ENCODE measurements at places on chromosomes 11 and 22. TPM values are rescaled to one million over a fixed set of nuclear protein-coding genes. Genes with fewer than 3 reads are reported as not detected.

DNA sequence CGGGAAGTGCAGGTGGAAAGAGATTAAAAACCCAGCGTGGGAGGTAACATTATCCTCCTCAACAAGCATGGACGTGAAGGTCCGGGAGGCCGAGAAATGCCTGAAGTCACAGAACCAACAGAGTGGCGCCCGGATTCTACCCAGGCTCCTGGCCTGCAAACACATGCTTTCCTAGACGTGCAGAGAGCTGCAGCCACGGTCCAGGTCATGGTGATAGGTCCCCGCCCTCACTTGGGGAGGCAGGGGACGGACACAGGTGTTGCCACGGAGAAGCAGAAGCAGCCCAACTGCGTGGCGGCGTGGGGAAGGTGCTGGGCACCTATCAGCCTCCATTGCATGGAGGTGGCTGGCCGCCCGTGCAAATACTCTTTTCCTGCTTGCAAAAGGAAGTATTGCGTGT lies 148.8 kb downstream of the MPPED1 start:
- peaks cover 2% of the 10 kb centered on the region for H3K27me3 ChIP-seq
- no peak overlapping the region for H3K27ac ChIP-seq
- no peaks in the 10 kb centered on the region for H3K36me3 ChIP-seq
- no peak for DNase-seq

MS4A4E gene
- 1.9 TPM for polyA plus RNA-seq

- peaks cover 4% of the 10 kb centered on the region for H3K4me1 ChIP-seq
- H3K27me3 ChIP-seq = no peaks in the 10 kb centered on the region
- no peak overlapping the region for H3K27ac ChIP-seq
- H3K4me3 ChIP-seq = no peak overlapping the region
- DNase-seq = no peak
Observed at GRCh38 chr11:11571893-11572292, 49.9 kb downstream of the GALNT18 start.

- no peak overlapping the region for H3K4me3 ChIP-seq
- no peak for DNase-seq
- H3K36me3 ChIP-seq = no peaks in the 10 kb centered on the region
- H3K4me1 ChIP-seq = no peaks in the 10 kb centered on the region
- no peaks in the 10 kb centered on the region for H3K27me3 ChIP-seq
Observed at GRCh38 chr11:30478923-30479322, 107.2 kb downstream of the MPPED2 start.

DNA sequence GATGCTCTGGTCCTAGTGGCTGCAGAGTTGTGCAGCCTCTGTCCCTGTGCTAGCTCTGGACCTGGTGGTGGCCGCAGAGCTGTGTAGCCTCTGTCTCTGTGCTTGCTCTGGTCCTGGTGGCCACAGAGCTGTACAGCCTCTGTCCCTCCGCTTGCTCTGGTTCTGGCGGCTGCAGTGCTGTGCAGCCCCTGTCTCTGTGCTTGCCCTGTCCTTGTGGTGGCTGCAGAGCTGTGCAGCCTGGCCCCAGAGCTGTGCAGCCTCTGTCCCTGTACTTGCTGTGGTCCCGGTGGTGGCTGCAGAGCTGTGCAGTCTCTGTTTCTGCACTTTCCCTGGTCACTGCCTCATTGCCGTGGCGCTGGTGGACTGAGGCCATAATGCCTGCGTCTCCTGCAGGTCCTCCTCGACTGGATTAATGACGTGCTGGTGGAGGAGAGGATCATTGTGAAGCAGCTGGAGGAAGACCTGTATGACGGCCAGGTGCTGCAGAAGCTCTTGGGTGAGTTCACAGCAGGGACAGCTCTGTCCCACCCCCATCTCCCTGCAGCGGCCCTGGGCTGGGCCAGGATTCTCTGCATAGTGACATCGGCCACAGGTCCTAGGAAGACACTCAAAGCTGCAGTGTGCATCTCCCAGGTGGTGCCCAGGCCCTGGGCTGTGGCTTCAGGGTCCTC lies 61.9 kb upstream of the PARVG start:
- no peak overlapping the region for H3K4me3 ChIP-seq
- H3K36me3 ChIP-seq = no peaks in the 10 kb centered on the region
- H3K27me3 ChIP-seq = no peaks in the 10 kb centered on the region
- DNase-seq = no peak
- H3K4me1 ChIP-seq = peaks cover 8% of the 10 kb centered on the region
- no peak overlapping the region for H3K27ac ChIP-seq

GRCh38 chr11:41045266-41045665 lies 414.2 kb downstream of the LRRC4C start:
- DNase-seq = no peak
- no peaks in the 10 kb centered on the region for H3K36me3 ChIP-seq
- H3K4me3 ChIP-seq = no peak overlapping the region
- no peaks in the 10 kb centered on the region for H3K4me1 ChIP-seq
- no peaks in the 10 kb centered on the region for H3K27me3 ChIP-seq

GRCh38 chr11:77090046-77090372 lies 12.6 kb upstream of the OMP start:
- H3K4me1 ChIP-seq = no peaks in the 10 kb centered on the region
- no peak overlapping the region for H3K27ac ChIP-seq
- H3K36me3 ChIP-seq = no peaks in the 10 kb centered on the region
- DNase-seq = no peak
- no peaks in the 10 kb centered on the region for H3K27me3 ChIP-seq
- no peak overlapping the region for H3K4me3 ChIP-seq

JAM3 gene
- 19.3 TPM for polyA plus RNA-seq

DNA sequence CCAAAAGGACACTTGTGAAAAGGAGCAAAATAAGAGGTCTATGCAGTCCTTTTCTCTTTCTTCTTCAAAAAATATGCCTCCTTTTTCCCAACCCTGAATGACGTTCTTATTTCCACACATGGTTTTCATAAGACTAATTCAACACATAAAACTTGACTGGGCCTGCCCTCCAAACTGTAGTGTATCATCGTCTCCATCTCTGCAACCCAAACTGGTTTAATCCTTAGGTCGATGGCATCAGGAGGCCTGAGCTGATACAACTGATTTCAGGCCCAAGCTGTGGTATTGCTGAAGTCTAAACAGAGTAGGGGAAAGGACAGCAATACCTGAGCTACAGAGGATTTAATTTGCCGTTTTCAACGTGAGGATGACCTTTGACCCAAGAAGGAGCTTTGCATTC lies 130.0 kb upstream of the MTNR1B start:
- no peaks in the 10 kb centered on the region for H3K27me3 ChIP-seq
- no peak overlapping the region for H3K4me3 ChIP-seq
- H3K4me1 ChIP-seq = no peaks in the 10 kb centered on the region
- no peaks in the 10 kb centered on the region for H3K36me3 ChIP-seq
- no peak for DNase-seq

DNA sequence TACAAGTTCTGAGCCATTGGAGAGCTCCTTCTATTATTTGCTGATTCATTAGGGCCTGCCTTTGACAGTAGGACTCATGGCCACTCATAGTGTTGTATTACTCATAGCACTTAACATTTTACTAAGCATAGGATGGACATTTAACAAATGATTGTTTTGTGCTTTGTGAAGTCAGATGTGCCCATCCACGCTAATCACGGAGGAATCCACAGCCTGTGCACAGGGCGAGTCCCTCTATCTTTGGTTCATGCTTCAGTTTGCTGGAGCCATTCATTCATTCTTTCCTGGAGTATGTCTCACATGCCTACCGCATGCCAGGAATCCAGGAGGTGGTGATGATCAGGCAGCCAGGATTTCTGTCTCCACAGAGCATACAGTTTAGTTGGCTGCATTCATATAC lies 254.1 kb downstream of the NTM start:
- H3K4me1 ChIP-seq = peaks cover 21% of the 10 kb centered on the region
- no peaks in the 10 kb centered on the region for H3K36me3 ChIP-seq
- H3K27ac ChIP-seq = no peak overlapping the region
- no peak overlapping the region for H3K4me3 ChIP-seq

DNA sequence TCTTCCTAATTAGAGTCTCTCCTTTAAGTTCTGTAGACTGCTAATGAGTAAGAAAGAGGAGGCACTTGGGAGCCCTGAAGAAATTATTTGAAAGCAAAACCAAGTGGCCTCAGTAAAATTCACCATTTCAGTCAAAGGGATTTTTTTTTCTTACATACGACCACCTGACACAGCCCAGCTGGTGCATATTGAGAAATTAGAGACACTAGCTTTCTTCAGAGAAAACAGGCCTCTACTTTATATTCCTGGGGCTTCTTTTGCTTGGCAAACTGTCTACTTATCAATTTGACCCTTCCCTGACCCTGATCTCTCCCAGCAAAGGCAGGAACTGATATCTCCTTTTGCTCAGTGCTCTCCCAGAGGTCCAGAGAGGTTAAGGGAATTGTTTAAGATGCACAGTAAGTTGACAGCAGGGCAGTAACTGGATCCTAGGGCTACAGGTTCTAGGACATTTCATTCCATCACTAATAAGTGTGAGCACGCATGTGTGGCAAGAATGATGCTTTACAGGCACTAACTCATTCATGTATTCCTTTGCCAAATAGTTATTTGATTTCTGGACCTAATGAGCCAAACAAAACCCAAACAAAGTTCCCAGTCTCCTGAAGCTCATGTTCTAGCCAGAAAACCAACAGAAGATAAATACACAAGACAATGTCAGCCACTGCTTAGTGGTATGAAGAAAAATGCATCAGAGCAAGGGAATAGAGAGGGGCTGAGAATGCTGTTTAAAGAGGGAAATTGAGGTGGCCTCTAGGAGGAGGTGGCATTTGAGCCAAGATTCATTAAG lies 467.6 kb downstream of the SOX6 start:
- H3K27me3 ChIP-seq = no peaks in the 10 kb centered on the region
- no peaks in the 10 kb centered on the region for H3K4me1 ChIP-seq

DNA sequence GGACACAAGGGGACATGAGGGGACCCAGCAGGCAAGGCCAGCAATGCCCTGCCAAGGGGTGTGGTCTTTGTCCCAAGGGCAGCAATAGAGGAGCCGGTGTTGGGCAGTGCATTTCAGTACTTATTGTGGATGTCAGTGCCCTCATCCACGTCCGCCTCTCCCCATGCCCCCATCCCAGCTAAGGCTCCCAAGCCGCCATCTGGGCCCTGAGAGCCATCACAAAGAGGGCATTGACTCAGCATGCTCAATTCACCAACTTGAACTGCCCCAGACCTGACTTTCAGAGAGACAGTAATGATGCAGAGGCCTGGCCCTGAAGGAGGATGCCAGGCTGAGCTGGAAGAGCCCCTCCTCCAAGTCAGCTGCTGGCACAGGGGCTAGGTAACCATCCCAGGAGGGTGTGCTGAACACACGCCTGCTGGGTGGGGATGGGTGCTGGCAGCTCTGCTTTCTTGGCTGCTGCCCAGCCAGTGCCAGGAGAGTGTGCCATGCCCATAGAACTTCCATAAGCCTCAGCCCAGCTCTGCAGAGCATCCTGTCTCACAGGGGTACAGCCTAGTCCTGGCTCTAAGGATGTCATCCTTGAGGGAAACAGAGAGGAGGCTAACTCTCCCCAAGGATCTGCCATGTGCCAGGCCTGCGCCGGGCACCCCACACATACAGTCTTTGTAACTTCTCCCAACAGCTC lies 46.5 kb downstream of the PDE2A start:
- no peaks in the 10 kb centered on the region for H3K4me1 ChIP-seq
- H3K4me3 ChIP-seq = no peak overlapping the region
- no peak for DNase-seq
- no peaks in the 10 kb centered on the region for H3K36me3 ChIP-seq
- H3K27me3 ChIP-seq = peaks cover 13% of the 10 kb centered on the region

DNA sequence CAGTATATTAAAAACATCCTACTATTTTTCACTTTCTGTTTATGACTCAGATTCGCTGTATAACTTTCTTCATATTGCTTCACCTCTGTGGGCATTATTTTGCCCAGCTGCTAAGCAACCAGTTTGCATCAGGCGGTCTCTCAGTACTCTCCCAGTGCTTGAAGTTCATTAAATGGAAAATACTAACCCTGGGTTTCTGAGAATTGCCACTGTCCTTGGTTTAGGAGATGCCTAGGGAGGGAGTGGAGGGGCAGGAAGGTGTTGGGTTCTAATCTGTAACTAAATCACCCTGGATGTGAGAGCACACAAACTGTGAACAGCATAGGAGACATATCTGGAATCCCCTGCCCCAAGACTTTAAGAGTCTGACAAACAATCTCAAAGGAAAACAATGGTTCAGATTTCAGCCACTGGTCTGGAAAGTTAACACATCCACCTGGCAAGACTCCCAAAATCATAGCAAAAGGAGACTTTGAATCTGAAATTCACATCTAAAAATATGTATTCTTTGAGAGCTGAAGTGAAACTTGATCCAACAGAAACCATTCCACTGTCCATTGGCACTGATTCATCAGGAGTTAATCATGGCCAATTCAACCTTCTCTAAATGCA lies 540.0 kb downstream of the SOX6 start:
- H3K27ac ChIP-seq = peak overlapping the region; percentile 42

- no peaks in the 10 kb centered on the region for H3K4me1 ChIP-seq
- H3K4me3 ChIP-seq = no peak overlapping the region
- H3K27ac ChIP-seq = no peak overlapping the region
- H3K27me3 ChIP-seq = no peaks in the 10 kb centered on the region
Observed at GRCh38 chr11:20547411-20547810, 52.0 kb upstream of the SLC6A5 start.

GRCh38 chr11:8015753-8016239 lies 28.7 kb downstream of the EIF3F start:
- H3K27ac ChIP-seq = no peak overlapping the region
- no peaks in the 10 kb centered on the region for H3K4me1 ChIP-seq
- no peak overlapping the region for H3K4me3 ChIP-seq
- DNase-seq = no peak
- H3K27me3 ChIP-seq = peaks cover 36% of the 10 kb centered on the region
- H3K36me3 ChIP-seq = no peaks in the 10 kb centered on the region

EFCAB6 gene
- 1.4 TPM for polyA plus RNA-seq

- H3K27ac ChIP-seq = no peak overlapping the region
- no peaks in the 10 kb centered on the region for H3K4me1 ChIP-seq
- no peaks in the 10 kb centered on the region for H3K36me3 ChIP-seq
- no peaks in the 10 kb centered on the region for H3K27me3 ChIP-seq
- H3K4me3 ChIP-seq = no peak overlapping the region
- no peak for DNase-seq
Observed at GRCh38 chr11:19013181-19013857, 47.2 kb downstream of the MRGPRX2 start.

- H3K4me1 ChIP-seq = no peaks in the 10 kb centered on the region
- no peaks in the 10 kb centered on the region for H3K27me3 ChIP-seq
- no peak for DNase-seq
- H3K27ac ChIP-seq = no peak overlapping the region
- H3K36me3 ChIP-seq = peaks cover 85% of the 10 kb centered on the region
- no peak overlapping the region for H3K4me3 ChIP-seq
Observed at GRCh38 chr22:36288571-36289405, 35.9 kb downstream of the APOL1 start.

GRCh38 chr22:33920197-33920540 lies at the start of gene LARGE1:
Gene LARGE1, minus strand, starts transcription at chr22:33920476.
- no peak within 1 kb of the TSS for H3K27ac ChIP-seq
- DNase-seq = no peak
- peaks cover 3% of the 10 kb centered on the region for H3K4me1 ChIP-seq
- H3K36me3 ChIP-seq = no peaks in the 10 kb centered on the region
- peaks cover 51% of the 10 kb centered on the region for H3K27me3 ChIP-seq

DNA sequence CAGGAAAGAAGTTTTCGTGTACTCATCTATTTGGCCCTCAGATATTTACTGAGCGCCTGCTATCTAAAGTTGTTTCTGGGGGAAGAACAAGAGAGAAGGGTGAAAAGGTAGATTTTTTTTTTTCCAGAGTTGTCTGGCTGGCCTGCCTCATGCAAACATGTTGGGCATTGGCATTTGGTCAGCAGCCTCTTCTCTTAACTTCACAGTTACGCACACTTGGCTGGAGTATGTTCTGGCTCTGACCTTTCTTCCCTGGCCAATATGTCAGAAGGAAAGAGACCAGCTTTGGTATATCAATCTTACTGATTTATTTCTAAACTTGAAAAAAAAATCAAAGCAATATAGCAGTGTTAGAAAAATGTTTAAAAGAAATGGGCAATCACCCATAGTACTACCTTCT lies 54.2 kb upstream of the GRAMD1B start:
- no peaks in the 10 kb centered on the region for H3K36me3 ChIP-seq
- no peak overlapping the region for H3K27ac ChIP-seq
- H3K27me3 ChIP-seq = no peaks in the 10 kb centered on the region
- H3K4me3 ChIP-seq = no peak overlapping the region
- H3K4me1 ChIP-seq = peaks cover 3% of the 10 kb centered on the region

FAM76B gene
- polyA plus RNA-seq = 27.5 TPM

APOA4 gene
- 3.2 TPM for polyA plus RNA-seq
